ENCODE measurements at places on chromosomes 5 and 9. TPM values are rescaled to one million over a fixed set of nuclear protein-coding genes. Genes with fewer than 3 reads are reported as not detected.

C5orf52 gene
- total RNA-seq: not detected

DNA sequence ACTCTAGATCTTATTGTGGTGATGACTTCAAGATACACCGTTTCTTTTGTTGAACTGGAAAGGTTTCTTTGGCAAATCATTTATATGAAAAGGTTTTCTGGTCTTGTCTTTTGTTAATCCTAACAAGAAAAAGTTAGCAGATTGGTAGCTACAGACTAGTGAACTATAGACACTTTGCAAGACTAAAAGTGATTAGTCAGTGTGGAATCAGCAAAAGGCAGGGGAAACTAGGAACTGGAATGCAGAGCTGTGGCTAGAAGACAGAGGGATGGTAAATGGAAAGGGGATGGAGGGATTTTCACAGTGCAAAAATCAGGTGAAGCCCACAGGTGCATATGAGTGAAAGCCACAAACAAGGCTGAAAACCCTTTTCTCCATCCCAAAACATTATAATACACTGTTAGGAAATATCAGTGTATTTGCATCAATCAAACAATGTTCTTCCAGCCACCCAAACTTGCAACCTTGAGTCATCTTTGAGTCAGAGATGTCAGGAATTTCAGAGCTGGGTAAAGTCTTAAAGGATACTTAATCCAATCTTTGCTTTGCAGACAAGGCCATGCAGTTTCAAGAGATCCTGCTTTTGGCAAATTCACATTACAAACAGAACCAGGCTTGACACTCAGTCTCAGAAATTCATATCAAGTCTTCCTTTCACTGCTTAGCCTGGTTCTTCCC is 52.7 kb downstream of the PLK2 start:
- no peak for DNase-seq

DNA sequence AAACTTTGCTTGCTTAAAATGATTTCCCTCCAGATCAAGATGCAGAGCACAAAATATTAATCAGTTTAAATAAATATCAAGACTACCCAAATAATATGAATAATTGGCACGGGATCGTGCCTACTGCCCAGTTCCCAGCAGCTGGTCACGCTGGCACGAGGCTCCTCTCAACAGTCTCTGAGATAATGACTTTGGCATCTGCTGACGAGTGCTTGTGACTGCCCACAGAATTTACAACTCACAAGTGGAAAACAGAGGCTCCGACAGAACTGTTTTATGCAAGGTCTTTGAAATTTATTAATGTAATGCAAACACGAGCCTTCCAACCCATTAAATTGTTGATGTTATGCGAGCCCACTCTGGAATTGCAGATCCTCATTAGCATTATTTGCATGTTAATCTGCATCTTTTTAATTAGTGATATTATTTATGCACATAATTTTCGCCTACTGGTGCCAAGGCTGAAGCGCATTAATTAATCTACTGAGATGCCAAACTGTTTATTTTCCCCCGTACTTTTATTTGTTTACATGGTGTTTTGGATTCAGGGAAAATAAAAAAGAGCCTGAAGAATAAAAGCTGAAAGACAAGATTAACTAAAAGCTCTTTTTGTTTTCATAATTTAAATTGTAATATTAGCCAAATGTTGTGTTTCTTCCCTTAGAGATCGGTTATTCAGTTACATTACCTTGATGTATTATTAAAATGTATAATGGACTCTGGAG is 369.3 kb upstream of the IRX1 start:
- DNase-seq: no peak

DNA sequence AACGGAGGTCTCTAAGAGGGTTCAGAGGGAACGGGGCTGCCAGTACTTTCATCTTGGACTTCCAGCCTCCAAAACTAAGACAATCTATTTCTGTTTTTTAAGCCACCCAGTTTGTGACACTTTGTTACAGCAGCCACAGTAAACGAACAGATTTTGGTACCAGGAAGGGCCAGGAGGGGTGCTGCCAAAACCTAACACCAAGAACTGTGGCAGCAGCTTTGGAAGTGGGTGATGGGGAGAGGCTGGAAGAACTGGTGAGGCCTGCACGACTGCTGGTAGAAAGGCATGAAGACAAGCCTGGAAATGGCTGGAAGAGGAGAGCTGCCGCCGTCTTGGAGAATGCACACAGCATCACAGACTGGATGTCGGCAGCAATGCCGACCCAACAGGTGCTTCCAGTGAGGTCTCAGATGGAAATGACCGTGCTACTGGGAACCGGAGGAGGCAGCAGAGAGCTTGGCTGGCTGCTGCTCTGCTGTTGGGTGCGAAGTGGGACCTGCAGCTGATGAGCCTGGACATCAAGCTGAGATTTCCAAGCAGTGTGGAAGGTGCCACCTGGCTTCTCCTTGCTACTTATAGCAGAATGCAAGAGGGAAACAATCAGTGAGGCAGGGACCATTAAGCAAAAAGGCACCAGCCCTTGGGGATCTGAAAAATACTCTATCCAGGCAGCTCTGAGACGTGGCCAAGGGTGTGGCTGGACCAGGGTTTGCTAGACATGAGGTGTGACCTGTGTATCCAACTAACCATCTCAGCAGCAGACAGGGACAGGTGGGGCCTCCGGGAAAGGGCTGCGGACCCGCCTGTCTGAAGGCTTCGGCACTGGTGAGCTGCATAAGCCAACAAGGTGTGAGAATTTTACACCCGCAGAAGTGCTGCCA is 4.7 kb upstream of the TMEM210 start:
- DNase-seq: no peak

DNA sequence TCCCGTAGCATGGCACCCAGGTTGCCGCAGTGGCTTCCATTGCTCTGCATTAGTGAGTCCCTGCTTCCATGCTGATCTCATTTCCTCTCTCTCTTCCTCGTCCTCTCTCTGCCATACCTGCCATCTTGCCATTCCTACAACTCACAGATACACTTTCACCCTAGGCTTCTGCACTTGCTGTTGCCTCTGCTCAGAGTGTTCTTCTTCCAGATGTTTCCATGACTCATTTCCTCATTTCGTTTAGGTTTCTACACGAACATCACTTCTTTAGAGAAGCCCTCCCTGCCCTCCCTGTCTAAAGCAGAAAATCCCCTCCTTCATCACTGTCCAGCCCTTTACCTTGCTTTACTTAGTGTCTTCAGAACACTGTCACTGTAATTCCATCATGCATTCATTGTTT is 115.2 kb upstream of the WWC1 start:
- DNase-seq: no peak

DNA sequence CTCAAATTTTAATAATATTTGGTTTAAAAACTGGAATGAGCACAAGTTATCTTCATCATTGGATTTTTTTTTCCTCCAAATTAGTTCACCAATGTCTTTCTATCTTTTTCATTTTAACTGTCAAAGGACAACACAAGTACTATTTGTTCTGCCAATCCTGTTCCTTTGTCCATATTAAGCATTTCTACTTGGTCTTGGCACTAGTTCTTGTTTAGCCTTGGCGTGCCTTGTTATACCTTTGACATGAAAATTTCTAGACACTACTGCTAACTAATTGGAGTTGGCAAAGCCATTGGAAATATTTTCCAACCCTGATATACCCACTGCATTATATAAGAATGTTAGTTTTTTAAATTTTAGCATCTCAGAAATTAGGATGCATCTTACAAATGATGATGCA is 3.8 kb downstream of the SPINK6 start:
- no peak for DNase-seq

- DNase-seq: no peak
Observed at GRCh38 chr5:78458843-78459242, 98.4 kb downstream of the SCAMP1 start.

PCDHA9 gene
- not detected for total RNA-seq

PAEP gene
- total RNA-seq: not detected

ICE1 gene
- 38.7 TPM for total RNA-seq

GRCh38 chr5:160787240-160787639 is 64.8 kb downstream of the ATP10B start:
- no peak for DNase-seq

ADAMTSL2 gene
- total RNA-seq: not detected

- DNase-seq: no peak
Observed at GRCh38 chr5:14223372-14223771, 80.2 kb downstream of the TRIO start.

DNA sequence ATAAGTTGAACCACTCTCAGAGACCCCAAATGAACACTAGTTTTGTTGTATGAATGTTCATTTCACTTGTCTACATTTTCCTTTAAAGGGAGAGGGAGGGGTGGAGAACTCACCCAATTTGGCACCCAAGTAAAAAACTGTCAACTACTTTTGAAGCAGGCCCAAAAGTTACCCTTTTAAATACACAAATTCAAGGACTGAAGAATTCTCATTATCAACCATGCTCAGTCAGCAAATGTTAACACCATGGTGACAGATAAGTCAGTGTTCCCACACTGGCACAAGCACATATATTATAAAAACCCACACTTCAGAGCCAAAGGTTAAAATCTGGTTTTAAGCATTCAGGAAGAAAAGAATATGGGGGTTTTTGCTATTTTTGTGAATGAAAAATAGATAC is 31.6 kb downstream of the CSNK1A1 start:
- DNase-seq: no peak

FBN2 gene
- total RNA-seq: 0.09 TPM

DNA sequence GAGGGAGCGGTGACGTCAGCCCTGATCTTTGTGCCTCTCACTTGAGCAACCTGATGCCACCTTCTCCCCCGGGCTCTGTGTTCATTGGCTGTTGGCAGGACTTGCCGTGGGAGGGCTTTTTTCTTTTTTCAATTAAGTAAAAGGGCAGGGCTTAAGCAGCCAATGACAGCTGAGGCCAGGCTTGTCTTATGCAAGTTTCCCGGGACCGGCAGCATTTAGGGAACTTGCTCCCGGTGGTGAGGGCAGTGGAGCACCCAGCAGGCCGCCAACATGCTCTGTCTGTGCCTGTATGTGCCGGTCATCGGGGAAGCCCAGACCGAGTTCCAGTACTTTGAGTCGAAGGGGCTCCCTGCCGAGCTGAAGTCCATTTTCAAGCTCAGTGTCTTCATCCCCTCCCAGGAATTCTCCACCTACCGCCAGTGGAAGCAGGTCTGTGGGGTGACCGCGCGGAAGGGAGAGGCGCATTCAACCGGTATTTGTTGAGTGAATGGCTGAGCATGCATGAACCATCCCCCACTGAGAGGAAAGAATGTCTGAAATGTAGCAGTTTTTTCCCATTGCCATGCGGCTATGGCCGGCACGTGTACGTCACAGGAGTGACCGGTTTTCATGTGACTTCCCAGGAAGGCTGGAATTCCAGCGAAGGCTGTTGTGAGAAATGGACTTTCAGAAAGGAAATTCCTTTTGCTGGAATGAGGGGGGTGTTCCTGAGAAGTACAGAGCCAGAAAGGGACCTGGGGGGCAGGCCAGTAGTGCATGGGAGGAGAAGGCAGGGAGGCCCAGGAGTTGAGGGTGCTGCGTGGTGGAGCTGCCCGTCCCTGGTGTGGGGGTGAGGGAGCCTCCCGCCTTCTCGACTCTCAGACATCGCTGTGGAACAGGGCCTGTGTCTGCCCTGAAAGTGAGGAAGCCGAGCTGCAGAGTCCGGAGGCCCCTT is 29.0 kb downstream of the PTGES2 start:
- DNase-seq: no peak

DNA sequence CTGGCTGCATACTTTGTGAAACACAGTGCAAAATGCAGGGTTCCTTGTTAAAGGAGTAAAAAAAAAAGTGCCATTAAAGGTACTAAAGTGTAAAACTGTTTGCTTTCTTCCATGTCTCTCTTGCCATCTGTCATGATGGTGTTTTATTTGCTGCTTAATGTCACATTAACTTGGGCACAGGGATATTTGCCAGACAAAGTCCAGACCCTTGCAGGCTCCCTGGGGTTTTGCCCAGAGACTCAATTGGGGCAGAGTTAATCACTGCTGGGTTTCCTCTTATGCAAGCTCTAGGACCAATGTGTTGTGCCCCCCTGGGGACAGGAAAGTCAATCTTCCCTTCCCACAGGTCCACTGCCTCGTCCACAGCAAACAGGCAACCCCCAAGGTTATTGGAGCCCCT is 274.3 kb upstream of the SGCD start:
- no peak for DNase-seq

GRCh38 chr5:144236499-144236898 is 65.8 kb downstream of the KCTD16 start:
- DNase-seq: no peak

- DNase-seq: no peak
Observed at GRCh38 chr5:156042726-156043125, 284.2 kb upstream of the SGCD start.

DNA sequence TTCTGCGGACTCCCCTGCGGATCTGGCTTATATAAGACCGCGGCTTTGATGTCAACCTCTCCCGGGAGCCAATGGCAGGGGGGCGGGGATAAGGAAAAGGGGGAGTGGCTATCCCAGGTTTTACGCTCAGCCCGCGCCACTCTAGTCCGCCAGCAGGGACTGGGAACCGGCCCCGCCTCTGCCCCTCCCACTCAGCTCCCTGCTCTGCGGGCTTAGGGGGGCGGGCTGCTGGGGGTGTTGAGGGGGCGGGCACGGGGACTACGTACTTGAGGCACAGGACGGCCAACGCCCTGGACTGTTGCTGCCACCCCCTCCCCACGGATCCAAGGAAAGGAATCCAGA is at the start of gene HAND1:
HAND1 (minus strand) TSS at position 4 of the 342 bp plus-strand sequence. CDS start 219 bp downstream, outside the sequence.
- no peak for DNase-seq

DNA sequence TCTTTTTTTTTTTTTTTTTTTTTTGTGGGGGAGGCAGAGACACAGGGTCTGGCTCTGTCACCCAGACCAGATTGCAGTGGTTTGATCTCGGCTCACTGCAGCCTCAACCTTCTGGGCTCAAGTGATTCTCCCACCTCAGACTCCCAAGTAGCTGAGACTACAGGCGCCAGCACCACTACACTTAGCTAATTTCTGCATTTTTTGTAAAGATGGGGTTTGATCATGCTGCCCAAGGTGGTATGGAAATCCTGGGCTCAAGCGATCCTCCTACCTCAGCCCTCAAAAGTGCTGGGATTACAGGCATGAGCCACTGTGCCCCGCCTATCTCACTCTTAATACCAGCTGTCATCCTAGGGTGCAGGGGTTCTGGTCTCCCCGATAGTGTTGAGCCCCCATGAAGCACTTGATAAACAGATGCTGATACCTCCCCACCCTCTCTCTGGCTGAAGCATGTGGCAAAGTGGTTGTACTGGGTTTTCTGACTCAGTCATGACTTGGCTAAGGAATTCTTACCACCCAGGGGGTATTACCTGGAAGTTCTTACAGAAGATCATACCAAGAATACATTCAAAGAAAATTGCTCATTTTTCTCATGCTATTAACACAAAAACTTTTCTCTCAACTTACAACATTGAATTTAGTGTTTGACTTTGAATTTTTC is 110.2 kb upstream of the DAPK1 start:
- no peak for DNase-seq
